ENCODE measurements at places on chromosomes 1 and 21.
A peak's percentile ranks its signal among the peaks of the same experiment; 100 is the strongest.

DNA sequence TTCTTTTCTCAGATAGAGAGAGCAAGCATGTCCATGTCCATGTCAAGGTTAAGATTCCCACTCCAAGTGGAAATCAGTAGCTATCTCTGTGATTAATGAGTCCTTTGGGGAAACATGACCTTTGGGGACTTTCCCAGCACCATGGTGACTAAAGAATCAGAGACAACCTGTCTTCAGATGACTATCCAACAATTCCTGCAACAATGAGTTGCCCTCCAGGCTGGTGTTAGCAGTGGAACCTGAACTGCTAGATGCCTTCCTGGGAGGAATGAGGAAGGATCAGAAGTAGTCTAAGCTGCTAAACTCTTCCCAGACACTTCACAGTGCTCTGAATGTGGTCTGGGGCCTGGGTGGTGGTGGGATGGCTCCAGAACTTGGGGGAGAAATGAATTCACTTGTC, 6.5 kb downstream of the S100A9 start:
- H3K4me1 ChIP-seq: no peaks in the 10 kb centered on the region
- H3K27me3 ChIP-seq: peaks cover 48% of the 10 kb centered on the region
- H3K36me3 ChIP-seq: no peaks in the 10 kb centered on the region

GRCh38 chr21:44836666-44837471, 19.0 kb upstream of the SUMO3 start:
- no peak for DNase-seq
- no peak overlapping the region for H3K27ac ChIP-seq
- no peaks in the 10 kb centered on the region for H3K4me1 ChIP-seq
- no peaks in the 10 kb centered on the region for H3K36me3 ChIP-seq
- no peak overlapping the region for H3K4me3 ChIP-seq
- H3K27me3 ChIP-seq: no peaks in the 10 kb centered on the region

DNA sequence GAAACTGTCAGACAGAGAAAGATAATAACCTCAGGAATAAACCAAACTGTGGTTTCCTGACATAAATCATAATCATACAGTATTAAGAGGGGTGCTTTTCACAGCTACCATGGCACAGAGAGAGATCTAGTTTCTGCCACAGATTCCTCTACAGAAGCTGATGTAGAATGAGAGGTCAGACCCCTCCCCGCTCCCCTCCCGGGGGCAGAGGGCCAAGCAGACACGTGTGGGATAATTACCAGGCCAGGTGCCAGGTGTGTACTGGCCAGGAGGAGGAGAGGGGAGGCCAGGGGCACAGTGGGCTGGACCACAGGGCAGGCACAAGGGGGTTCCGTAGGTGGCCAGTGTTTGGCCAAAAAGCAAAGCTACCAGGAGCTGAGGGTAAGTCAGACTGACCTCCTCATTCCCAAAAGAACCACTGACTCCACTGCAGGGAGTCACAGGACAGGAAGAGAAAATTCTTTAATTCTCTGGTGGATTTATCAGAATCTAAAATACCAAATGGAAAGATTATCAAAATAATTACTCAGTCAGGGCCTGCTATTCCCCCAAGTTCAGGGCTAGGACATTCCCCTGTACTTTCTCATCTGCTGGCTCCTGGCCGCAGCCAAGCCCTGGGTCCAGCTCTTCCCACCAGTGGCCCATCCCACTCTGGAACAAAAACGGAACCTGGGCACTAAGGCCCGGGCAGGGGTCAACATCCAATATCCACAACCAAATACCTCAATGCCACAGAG, 30.0 kb downstream of the C2CD2 start:
- no peaks in the 10 kb centered on the region for H3K36me3 ChIP-seq
- H3K27me3 ChIP-seq: no peaks in the 10 kb centered on the region

DNA sequence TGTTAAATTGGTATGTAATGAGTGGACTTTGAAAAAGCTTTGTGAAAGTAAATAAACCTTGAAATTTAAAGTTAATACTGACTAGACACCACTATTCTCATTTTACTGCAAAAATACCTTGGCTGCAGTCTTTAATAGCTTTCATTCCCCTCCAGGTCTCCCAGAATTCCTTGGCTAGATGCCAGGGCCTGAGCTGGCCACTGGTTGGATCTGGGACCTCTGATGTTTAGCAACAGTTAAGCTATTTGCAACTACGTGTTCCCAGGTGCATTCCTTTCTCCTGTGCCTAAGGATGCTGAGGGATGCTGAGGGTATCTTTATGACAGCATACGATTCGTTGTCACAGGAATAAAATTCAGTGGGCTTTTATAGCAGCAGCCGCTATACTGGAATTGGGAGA, 938.7 kb downstream of the TTLL7 start:
- H3K4me3 ChIP-seq: no peak overlapping the region
- H3K4me1 ChIP-seq: peaks cover 14% of the 10 kb centered on the region
- no peak for DNase-seq
- H3K27ac ChIP-seq: no peak overlapping the region
- H3K27me3 ChIP-seq: no peaks in the 10 kb centered on the region

DNA sequence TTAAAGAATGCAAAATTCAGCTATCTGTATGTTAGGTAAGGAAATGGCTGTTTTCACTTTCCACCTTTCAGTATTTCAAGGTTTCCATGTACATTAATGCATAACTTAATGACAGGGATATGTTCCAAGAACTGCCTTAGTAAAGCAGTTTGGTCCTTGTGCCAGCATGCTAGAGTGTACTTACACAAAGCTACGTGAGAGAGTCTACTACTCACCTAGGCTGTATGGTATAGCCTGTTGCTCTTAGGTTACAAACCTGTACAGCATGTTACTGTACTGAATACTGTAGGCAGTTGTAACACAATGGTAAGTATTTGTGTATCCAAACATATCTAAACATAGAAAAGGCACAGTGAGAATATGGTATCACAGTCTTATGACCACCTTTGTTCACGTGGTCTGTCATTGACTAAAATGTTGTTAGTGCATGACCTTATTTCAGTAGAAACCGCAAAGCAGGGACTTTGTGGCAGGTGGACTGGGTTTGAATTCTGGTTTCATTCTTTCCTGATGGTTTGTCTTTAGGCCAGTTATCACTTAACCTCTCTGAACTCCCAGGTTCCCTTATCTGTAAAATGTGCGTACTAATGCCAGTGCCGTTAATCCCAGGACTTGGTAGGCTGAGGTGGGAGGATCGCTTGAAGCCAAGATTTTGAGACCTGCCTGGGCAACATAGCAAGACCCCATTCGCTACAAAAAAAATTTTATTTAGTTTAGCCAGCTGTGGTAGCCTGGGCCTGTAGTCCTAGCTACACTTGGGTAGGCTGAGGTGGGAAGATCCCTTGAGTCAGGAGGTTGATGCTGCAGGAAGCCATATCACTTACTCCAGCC, 4.9 kb downstream of the SMYD2 start:
- H3K27ac ChIP-seq: no peak overlapping the region
- DNase-seq: no peak
- peaks cover 25% of the 10 kb centered on the region for H3K4me1 ChIP-seq
- H3K4me3 ChIP-seq: no peak overlapping the region

DNA sequence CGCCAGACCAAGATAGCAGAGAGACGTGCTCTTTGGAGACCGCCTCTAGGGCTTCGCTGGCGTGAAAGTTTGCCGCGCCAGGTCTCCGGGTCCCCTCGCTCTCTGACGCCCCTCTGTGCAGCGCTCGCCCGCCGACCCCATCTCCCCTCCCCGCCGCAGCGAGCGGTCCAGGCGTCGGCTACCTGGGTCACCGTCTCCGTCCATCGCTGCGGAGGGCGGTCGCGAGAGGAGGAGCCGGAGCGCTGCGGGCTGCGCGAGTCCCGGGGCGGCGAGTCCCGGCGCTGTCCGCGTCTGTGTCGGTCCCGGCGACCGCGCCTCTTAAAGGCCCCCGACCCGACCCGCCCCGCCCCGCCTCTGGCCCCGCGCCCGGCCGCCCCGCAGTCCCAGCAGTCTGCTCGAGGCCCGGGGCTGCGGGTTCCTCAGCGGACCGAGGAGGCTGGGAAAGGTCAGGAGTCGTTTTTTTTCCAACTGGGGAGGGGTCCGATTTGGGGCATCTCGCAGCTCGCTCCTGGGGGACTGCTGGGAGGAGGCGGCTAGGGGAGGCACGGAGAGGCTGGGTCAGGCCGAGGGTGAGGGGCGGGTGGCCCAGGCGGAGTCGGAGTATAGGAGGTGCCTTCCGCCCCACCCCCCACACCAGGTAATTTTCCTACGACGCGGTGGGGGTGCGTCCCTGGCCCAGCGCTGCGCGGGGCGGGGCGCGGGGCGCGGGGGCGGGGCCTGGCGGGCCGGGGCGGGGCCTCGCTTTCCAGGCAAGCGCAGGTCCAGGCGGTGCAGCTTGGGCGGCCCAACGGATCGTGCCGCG, at the start of the genes FBXO2 and FBXO44:
Gene FBXO2 (minus strand): TSS at position 293 of the 802 bp plus-strand sequence. CDS start 89 bp downstream, at position 204.
Gene FBXO44 (plus strand): TSS at position 741 of the 802 bp plus-strand sequence. CDS start 959 bp downstream, outside the sequence.
- no peak within 1 kb of the TSS for H3K27ac ChIP-seq
- no peaks in the 10 kb centered on the region for H3K36me3 ChIP-seq
- no peak for DNase-seq
- H3K4me3 ChIP-seq: peak within 1 kb of the TSS; percentile 60
- H3K27me3 ChIP-seq: no peaks in the 10 kb centered on the region

GRCh38 chr1:225847610-225848009, 34.6 kb downstream of the TMEM63A start:
- DNase-seq: no peak
- peak overlapping the region; percentile 67 for H3K27ac ChIP-seq
- H3K36me3 ChIP-seq: peaks cover 12% of the 10 kb centered on the region

DNA sequence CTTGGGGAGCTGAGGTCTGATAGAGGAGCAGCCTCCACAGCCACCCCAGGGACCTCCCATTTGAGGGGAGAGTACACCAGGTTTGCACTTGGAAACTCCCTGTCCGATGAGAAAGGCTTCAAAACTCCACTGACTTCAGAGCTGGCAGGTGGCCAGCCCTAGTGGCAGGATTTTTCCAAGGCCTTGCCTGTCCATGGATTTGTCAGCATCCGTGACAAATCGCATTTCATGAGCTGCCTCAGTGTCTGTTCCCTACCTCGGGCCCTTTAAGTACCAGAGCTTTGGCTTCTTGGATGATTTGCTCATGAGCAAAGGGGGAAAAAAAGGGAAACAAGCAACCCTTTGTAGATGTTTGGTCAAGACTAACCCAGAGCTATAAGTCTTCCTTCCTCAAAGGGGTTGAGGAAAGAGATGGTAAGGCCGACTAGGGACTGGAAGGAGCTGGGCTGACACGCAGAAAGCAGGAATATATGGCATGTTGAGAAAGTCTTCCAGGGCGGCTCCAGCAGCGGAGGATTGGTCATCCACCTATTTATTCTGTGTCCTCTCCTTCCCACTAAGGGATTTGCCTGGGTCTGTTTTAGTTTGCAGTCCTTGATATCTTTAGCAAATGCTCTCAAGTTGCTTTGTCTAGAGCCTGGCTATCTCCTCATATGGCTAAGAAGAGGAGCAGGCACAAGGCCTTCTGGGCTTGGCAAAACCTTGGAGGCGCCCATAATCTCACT, 2.7 kb upstream of the HSPG2 start:
- H3K27ac ChIP-seq: no peak overlapping the region
- no peaks in the 10 kb centered on the region for H3K36me3 ChIP-seq
- no peaks in the 10 kb centered on the region for H3K27me3 ChIP-seq
- H3K4me1 ChIP-seq: no peaks in the 10 kb centered on the region
- no peak overlapping the region for H3K4me3 ChIP-seq

GRCh38 chr1:157949074-157949354, 44.4 kb upstream of the KIRREL1 start:
- no peaks in the 10 kb centered on the region for H3K4me1 ChIP-seq
- no peak overlapping the region for H3K27ac ChIP-seq
- DNase-seq: no peak
- no peaks in the 10 kb centered on the region for H3K36me3 ChIP-seq

GRCh38 chr1:203324105-203325025, 19.0 kb downstream of the BTG2 start:
- H3K27ac ChIP-seq: peak overlapping the region; percentile 98
- H3K27me3 ChIP-seq: no peaks in the 10 kb centered on the region
- peaks cover 88% of the 10 kb centered on the region for H3K4me1 ChIP-seq
- DNase-seq: peak; percentile 69

- H3K27ac ChIP-seq: no peak overlapping the region
- DNase-seq: no peak
- H3K36me3 ChIP-seq: no peaks in the 10 kb centered on the region
- H3K4me1 ChIP-seq: no peaks in the 10 kb centered on the region
- H3K4me3 ChIP-seq: no peak overlapping the region
Observed at GRCh38 chr21:19322360-19322759, 918.8 kb upstream of the TMPRSS15 start.

- H3K4me1 ChIP-seq: peaks cover 14% of the 10 kb centered on the region
- DNase-seq: no peak
- no peak overlapping the region for H3K27ac ChIP-seq
Observed at GRCh38 chr1:214506972-214507431, 44.4 kb downstream of the PTPN14 start.

GRCh38 chr1:236734141-236734765, 48.0 kb downstream of the ACTN2 start:
- DNase-seq: no peak
- H3K4me1 ChIP-seq: no peaks in the 10 kb centered on the region
- H3K27me3 ChIP-seq: peaks cover 5% of the 10 kb centered on the region

DNA sequence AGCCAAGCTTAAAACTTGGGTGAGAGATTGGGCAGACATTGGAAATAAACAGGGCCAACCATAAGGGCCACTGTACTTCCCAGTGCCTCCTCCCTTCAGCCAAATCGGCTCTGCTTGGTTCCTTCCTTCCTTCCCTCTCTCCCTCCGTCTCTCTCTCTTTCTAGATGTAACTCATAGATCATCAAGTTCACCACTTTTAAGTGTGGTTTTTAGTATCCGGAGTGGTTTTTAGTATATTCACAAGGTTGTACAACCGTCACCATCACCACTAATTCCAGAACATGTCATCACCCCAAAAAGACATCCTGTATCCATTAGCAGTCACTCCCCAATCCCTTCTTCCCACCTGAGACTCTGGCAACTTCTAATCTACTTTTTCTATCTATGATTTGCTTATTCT, 51.0 kb downstream of the MYSM1 start:
- no peaks in the 10 kb centered on the region for H3K27me3 ChIP-seq
- no peak overlapping the region for H3K4me3 ChIP-seq
- no peaks in the 10 kb centered on the region for H3K4me1 ChIP-seq

GRCh38 chr1:41612953-41613352, 128.5 kb upstream of the EDN2 start:
- peaks cover 86% of the 10 kb centered on the region for H3K36me3 ChIP-seq
- no peak overlapping the region for H3K27ac ChIP-seq
- DNase-seq: no peak

GRCh38 chr21:45035477-45035848, 38.9 kb upstream of the ADARB1 start:
- no peak for DNase-seq
- no peak overlapping the region for H3K27ac ChIP-seq
- no peak overlapping the region for H3K4me3 ChIP-seq

DNA sequence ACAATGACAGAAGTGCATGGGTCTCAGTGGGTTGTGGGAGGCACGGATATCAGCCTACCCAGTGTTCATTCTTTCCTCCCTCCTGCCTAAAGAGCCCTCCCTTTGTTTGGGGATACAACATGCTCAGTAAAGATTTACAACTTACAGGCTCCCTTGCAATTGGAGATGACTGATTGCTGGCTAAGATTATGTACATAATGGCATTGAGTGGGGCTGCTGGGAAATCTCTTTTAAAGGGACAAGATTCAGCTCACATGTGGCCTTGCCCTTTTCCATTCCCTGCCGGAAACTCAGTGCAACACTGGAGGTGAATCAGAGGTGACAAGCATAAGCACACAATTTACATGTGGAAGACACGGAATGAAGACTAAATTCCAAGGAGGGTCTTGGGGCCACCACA, 83.7 kb upstream of the CHRM3 start:
- no peak overlapping the region for H3K4me3 ChIP-seq
- no peak for DNase-seq
- H3K36me3 ChIP-seq: no peaks in the 10 kb centered on the region
- H3K4me1 ChIP-seq: no peaks in the 10 kb centered on the region
- no peak overlapping the region for H3K27ac ChIP-seq
- no peaks in the 10 kb centered on the region for H3K27me3 ChIP-seq
